ENCODE measurements at places on chromosomes 13 and 19.
A peak's percentile ranks its signal among the peaks of the same experiment; 100 is the strongest.

DNA sequence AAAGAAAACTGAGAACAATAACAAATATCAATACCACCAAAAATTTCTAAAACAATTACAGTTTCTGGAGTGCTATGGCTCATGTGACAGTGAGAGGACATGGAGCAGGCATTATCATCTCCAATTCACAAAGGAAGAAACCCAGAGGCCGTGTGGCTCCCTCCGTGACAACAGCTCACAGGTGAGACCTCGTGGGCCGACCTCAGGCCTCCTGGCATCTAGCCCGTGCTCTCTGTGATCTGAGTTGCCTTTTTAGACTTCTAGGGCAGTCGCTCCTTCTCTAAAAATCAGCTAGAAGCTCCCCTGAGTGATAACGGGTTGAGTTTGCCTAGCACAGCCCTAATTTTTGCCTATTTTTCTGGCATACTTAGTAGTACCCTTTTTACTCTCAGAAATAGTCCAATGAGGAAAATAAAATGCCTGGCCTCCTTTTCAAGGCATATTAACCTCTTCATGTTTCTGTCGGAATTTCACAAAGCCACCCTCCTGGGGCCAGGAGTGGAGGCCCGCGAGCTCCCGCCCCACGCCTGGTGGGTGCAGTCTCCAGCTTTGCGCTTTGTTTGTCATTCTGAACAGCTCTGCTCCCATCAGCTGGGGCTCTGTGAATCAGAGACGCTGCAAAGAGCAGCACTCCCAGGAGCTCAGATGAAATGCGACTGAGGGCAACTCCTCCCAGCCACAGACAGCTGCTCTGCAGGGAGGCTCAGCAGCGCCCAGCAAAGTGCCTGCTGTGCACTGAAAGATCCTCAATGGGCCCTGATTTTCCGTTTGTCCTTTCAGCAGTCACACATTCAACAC lies 292.5 kb downstream of the UQCRFS1 start:
- no peaks in the 10 kb centered on the region for H3K4me1 ChIP-seq
- no peak overlapping the region for H3K27ac ChIP-seq
- no peaks in the 10 kb centered on the region for H3K36me3 ChIP-seq
- no peak overlapping the region for H3K4me3 ChIP-seq
- no peak for DNase-seq
- no peaks in the 10 kb centered on the region for H3K27me3 ChIP-seq

- H3K27me3 ChIP-seq, result no peaks in the 10 kb centered on the region
- H3K4me1 ChIP-seq, result peaks cover 1% of the 10 kb centered on the region
- no peak overlapping the region for H3K4me3 ChIP-seq
- peak; percentile 78 for DNase-seq
- no peak overlapping the region for H3K27ac ChIP-seq
These were observed 21.8 kb downstream of the DCAF15 start for GRCh38 chr19:13974073-13974472.

DNA sequence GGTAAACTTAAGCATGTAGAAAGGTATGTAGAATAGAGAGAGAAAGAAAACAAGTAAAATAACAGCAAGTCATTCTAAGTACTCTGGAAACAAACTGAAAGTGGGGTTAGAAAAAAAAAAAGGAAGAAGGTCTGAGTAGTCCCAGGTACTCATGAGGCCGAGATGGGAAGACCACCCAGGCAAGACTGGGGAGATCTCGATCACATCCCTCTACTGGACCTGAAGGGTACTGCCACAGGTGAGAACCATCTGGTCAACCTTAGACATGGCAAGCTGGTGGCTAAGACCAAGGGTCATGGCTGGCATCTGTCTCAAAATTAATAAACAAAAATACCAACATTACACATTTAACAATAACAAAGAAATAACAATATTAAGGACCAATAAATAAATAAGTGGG lies 36.3 kb upstream of the ZNF724 start:
- no peaks in the 10 kb centered on the region for H3K27me3 ChIP-seq
- H3K4me1 ChIP-seq, result no peaks in the 10 kb centered on the region
- no peak overlapping the region for H3K4me3 ChIP-seq
- no peaks in the 10 kb centered on the region for H3K36me3 ChIP-seq
- H3K27ac ChIP-seq, result no peak overlapping the region
- no peak for DNase-seq

- H3K36me3 ChIP-seq, result no peaks in the 10 kb centered on the region
- no peak overlapping the region for H3K4me3 ChIP-seq
- DNase-seq, result no peak
- no peaks in the 10 kb centered on the region for H3K4me1 ChIP-seq
- H3K27me3 ChIP-seq, result no peaks in the 10 kb centered on the region
These were observed 1193.1 kb downstream of the EFNB2 start for GRCh38 chr13:105342281-105342820.

All from prostate gland (tissue), 2 donors.